ENCODE measurements at places on chromosomes 13 and 19. TPM values are rescaled to one million over a fixed set of nuclear protein-coding genes. Genes with fewer than 3 reads are reported as not detected.

The RASIP1 gene
- total RNA-seq = 196 TPM

The ODAD3 gene
- 0.60 TPM for total RNA-seq

The STOML3 gene
- not detected for total RNA-seq

The KIR2DL1 gene
- not detected for total RNA-seq

The POU4F1 gene
- total RNA-seq = not detected
